ENCODE measurements at places on chromosomes 2 and 18.

DNA sequence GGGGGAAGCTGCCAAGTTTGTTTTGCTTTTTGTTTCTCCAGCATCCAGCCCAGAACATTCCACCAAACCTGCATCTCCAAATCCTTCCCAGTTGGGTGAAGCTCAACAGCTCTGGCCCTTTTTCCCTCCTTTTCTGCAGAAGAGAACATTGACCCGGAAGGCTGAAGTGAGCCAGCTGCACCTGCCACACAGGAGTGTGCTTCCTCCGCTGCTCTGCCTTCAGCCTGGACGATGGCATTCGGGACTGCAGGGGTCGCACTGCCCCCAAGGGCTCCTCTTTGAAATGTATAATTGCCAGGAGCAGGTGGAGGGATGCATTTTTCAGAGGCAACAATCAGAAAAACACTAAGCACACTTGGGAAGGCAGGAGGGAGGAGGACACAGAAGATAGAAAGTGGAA lies 41.8 kb downstream of the ST8SIA5 start:
- DNase-seq = no peak

DNA sequence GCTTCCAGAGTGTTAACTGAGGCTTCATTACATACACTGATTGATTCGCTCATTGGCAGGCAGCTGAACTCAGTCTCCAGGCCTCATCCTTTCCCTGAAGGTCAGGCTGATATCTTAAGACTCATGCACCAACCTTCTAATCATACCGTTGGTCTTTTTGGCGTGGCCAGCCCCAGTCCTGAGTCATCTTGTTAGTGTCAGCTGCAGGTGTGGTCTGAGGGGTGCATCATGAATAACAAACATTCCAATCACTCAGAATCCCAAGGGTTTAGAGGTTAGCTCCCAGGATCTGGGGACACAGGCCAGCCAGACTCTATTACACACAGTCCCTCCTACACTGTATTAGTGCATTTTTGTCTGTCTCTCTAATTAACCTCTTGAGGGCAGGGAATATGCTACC lies 271.5 kb downstream of the HRH4 start:
- DNase-seq = no peak

GRCh38 chr2:18991177-18992168 lies 366.9 kb downstream of the OSR1 start:
- DNase-seq = no peak

GRCh38 chr2:239776436-239777005 lies 248.6 kb downstream of the NDUFA10 start:
- no peak for DNase-seq

DNA sequence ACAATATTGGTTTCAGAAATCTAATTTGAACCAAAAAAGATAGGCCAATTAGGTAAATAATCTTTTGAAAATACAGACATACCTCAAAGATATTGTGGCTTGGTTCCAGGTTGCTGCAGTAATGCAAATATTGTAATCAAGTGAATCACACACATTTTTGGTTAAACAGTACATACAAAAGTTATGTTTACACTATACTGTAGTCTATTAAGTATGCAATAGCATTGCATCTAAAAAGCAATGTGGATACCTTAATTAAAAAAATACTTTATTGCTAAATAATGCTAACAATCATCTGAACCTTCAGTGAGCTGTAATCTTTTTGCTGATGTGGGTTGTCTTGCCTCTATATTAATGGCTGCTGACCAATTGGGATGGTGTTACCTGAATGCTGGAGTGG lies 67.3 kb downstream of the KYNU start:
- no peak for DNase-seq

DNA sequence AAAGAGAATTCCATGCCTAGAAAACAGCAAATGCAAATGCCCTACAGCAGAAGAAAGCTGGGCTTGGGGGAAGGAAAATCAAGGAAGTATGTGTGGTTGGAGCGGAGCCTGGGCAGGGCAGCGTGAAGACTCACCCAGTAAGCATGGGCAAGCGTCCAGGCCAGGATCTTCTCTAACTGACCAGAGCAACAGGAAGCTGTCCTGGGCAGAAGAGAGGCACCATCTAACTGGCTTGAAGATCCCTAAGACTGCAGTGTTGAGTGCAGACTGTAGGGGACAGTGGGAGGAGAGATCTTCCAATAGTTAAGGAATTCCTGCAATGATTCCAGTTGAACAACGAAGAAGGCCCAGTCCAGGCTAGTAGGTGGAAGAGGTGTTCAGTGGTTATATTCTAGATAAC lies 57.9 kb downstream of the NXPH2 start:
- DNase-seq = no peak

DNA sequence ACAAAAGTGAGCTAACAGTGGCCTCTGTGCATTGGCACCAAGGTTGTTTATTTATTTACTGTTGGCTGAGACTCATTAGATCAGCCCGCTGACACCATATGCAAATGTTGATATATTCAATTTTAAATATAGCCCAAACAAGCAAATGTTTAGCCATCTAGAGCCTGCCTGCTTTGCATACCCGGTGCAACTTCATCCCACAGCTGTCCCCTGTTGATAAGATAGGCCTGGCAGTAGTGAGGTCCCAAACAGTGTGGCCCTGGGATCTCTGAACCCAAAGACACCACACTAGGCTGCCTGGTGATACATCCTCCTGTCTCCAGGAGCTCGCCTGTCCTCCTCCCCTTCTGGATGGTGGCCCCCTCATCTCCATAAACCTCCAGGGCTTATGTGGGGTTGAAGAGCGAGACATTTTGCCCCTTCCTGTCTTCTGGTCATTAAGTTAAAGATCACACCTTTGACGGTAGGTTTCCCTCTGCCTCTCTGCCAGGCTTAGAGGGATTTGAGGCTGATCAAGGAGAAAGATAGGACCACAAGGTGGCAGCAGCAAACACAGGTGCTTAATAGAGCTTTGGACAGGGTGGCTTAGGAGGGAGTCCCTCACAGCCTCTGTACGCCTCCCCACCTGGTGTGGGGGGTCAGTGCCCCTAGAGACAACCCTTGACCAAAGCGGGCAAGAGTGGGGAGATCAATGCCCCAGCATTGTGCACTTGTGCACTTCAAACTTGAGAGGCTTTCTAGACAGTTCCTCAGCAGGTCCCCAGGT lies 23.7 kb upstream of the MYO5B start:
- peak; percentile 45 for DNase-seq

DNA sequence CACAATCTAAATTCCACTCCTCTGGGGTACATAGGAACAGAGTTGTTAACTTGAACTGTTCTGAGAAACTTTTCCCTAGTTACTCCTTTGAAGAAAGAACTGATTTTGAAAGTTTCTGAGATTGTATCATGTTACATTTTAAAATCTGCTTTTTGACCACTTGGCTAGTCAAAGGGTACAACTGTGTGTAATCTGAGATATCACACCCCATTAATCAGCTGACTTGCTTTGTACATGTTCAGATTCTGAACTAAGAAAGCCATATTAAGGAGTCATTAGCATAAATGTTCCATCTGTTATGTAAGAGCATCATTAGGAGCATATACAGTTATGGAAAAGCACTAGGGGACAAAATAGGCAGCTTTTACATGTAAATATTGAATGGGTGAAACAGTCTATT lies 3.8 kb upstream of the WDR35 start:
- no peak for DNase-seq

GRCh38 chr18:37543321-37543720 lies 22.3 kb downstream of the CELF4 start:
- DNase-seq = no peak

- no peak for DNase-seq
These were observed 81.5 kb upstream of the FZD7 start for GRCh38 chr2:201952187-201952586.

- DNase-seq = peak; percentile 89
These were observed at the start of gene DUSP19 for GRCh38 chr2:183078464-183079138. Gene DUSP19, plus strand, starts transcription at chr2:183078747. Its CDS starts 187 bp downstream, at chr2:183078934.

GRCh38 chr2:113892004-113892710 lies 2.3 kb downstream of the ACTR3 start:
- DNase-seq = no peak

- peak; percentile 3 for DNase-seq
These were observed 99.6 kb downstream of the TXNL1 start for GRCh38 chr18:56538746-56539145.

DNA sequence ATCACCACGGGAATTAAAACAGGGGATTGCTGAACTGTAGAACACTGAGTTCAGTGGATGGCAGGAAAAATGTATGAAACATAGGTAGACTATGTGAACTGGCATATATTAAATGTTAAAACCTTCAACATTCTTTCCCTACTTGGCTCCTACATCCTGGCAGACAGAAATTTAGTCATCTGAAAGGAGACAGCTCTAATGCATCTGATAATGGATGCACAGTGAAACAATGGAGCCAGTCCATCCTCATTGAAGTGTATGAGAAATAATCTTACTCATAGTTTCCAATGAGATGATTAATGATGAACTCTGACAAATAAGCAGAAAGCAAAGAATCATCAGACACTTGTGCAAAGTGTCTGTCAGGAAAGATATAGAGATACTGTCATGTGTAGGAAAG lies 1629.7 kb upstream of the TMEFF2 start:
- DNase-seq = no peak

DNA sequence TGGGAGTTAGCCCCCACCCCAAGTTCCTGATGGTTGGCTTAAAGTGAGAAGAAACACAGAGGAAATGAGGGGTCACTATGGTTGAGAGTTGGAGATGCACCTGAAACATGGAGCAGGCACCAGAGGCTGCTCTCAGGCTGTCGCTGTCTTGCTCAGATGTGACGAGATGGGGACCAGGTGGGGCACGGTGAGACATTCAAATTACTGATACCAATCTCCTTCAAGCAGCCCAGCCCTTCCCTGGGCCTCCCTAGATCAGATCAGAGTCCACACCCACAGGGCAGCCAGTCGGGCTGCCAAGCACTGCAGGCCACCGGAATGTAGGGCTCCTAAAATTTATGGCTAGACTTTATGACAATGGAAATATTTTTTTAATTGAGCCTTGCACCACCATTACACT lies 176.6 kb downstream of the CELF4 start:
- no peak for DNase-seq

DNA sequence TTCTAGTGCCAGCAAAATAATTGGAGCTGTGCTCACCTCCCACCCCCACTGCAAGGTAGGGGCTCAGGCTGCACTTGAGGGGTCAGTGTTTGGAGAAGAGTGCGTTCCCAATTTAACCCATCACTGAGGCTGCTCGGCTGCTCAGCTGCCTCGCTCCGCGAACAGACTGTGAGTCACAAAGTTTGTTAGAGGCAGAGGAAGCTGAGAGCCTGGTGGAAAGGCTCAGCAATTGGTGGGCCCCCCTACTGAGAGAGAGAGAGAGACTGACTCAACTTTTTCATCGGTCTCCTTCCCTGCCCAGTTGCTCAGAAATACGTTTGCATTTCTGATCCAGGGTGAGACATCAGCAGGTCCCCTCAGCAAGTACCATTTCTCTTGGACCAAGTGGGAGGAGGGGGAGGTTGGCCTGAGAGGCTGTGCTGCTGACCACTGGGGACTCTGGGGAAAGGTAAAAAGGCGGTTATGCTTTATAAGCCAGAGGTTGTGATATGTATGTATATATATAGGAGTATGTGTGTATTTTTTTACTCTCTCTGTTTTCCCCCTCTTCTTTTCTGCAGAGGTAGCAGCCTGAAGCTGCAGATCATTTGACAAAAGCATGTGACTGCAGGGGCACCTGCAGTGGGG lies 1.5 kb downstream of the EFR3B start:
- peak; percentile 86 for DNase-seq

Measured in common myeloid progenitor, CD34-positive (primary cell).